A673 (cell line): ENCODE measurements at places on chromosomes 3 and 15. TPM values are rescaled to one million over a fixed set of nuclear protein-coding genes. Genes with fewer than 3 reads are reported as not detected.

DNA sequence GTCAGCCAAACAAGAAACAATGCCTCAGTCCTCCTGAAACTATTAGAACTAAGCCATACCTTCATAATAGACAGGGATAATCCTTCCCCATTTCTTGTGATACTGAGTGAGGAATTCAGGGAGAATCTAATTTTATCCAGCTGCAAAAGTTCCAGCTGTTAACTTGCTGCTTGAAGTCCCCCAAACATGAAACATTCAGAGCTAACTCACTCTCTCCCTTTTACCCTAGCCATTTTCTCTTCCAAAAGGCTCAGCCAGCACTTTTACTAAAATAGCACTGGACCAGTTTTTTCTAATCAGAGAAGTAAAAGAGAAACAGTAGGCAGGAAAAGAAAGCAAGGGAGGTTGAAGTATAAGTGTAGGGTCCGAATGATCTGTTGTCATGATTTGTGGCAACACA is 268.1 kb downstream of the TAFA4 start:
- H3K36me3 ChIP-seq: no peaks in the 10 kb centered on the region
- no peak overlapping the region for H3K27ac ChIP-seq
- no peaks in the 10 kb centered on the region for H3K4me1 ChIP-seq
- DNase-seq: no peak
- no peaks in the 10 kb centered on the region for H3K27me3 ChIP-seq

DNA sequence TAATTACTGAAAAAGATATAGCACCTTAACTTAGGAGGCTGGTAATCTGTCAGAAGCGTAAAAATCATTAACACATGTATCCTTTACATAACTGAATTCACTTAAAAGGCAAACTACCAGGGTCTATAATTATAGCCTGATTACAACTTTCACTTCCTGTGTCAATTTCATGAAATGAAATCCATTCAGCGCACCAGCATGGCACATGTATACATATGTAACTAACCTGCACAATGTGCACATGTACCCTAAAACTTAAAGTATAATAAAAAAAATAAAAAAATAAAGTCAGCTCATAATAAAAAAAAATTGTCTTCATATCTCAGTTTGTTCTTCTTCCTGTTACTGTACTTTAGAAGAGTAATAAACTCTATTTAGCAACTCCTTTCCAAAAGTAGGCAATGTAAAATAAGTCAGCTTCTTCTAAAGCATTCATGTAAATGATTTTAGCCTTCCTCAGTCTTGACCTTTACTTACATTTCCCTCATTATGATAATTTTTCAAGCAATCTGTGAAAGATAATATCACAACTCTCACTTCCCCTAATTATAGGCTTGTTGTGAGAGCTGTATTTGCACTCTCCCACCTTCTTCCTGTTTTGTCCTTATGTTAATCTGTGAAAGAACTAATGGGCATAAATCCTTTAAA is 50.1 kb downstream of the KBTBD8 start:
- DNase-seq: peak; percentile 5
- H3K4me3 ChIP-seq: no peak overlapping the region
- no peaks in the 10 kb centered on the region for H3K27me3 ChIP-seq
- no peak overlapping the region for H3K27ac ChIP-seq
- H3K36me3 ChIP-seq: no peaks in the 10 kb centered on the region

- H3K27me3 ChIP-seq: no peaks in the 10 kb centered on the region
- H3K4me1 ChIP-seq: no peaks in the 10 kb centered on the region
Measured at GRCh38 chr15:41096178-41096577, 19.9 kb downstream of the INO80 start.

DNA sequence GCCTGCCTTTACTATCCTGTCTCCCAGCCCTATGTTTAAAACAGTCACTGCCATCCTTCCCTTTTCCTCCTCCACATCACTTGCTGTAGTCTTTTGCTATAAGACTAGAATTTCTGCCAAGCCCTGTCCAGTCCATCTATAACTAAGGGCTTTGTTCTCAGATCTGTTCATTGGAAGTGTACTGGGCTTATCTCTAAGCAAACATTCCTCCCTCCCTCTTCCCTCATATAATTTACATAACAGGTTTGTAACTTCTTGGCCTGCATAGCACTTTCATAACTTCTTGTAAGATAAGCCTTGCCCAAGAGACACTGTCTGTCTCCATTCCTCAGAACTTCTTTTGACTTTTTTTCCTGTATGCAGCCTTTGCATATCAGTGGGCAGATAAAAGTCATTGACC is 16.7 kb downstream of the TPRG1 start:
- H3K36me3 ChIP-seq: no peaks in the 10 kb centered on the region
- no peaks in the 10 kb centered on the region for H3K4me1 ChIP-seq
- no peak overlapping the region for H3K27ac ChIP-seq

DNA sequence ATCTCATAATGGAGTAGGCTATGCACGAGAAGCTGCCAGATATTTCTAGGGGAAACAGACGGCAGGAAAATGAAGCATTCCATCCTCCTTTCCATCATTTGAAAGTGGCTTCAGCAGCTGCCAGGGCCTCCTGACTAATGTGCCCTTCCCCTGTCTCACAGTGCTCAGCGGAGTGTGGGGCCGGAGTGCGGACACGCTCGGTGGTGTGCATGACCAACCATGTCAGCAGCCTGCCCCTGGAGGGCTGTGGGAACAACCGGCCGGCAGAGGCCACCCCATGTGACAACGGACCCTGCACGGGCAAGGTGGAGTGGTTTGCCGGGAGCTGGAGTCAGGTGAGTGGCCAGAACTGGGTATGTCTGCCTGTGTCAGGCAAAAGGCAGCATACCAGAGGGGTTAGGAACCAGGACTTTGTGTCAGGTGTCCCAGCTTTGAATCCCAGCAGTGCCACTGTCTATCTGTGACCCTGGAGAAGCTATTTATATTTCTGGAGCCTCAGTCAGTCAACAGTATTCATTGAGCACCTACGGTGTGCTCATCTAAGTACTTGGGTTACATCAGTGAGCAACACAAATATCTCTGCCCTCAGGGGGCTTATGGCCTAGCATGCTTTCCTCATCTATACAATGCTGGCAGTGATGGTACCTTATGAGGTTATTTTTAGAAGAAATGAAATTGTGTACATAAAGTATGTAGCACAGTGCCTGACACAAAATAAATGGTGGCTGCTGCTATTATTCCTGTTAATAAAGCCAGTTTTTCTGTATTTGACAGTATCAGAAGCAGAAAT is 52.4 kb upstream of the NR2E3 start:
- no peaks in the 10 kb centered on the region for H3K27me3 ChIP-seq
- H3K4me3 ChIP-seq: no peak overlapping the region
- no peaks in the 10 kb centered on the region for H3K4me1 ChIP-seq
- no peaks in the 10 kb centered on the region for H3K36me3 ChIP-seq
- DNase-seq: no peak

- H3K27me3 ChIP-seq: no peaks in the 10 kb centered on the region
- H3K4me3 ChIP-seq: no peak overlapping the region
- peak; percentile 75 for DNase-seq
Measured at GRCh38 chr15:82139823-82140268, 94.0 kb upstream of the MEX3B start.

DNA sequence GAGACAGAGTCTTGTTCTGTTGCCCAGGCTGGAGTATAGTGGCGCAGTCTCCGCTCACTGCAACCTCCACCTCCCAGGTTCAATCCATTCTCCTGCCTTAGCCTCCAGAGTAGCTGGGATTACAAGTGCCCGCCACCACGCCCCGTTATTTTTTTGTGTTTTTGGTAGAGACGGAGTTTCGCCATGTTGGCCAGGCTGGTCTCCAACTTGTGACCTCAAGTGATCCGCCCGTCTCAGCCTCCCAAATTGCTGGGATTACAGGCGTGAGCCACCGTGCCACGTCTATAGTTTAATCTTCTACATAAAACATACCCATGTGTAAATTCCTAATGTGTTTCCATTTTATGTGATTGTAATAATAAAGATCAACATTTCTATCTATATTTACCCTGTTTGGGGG is 1.7 kb downstream of the GALK2 start:
- no peaks in the 10 kb centered on the region for H3K36me3 ChIP-seq
- no peak for DNase-seq
- peaks cover 6% of the 10 kb centered on the region for H3K4me1 ChIP-seq
- no peak overlapping the region for H3K27ac ChIP-seq

DNA sequence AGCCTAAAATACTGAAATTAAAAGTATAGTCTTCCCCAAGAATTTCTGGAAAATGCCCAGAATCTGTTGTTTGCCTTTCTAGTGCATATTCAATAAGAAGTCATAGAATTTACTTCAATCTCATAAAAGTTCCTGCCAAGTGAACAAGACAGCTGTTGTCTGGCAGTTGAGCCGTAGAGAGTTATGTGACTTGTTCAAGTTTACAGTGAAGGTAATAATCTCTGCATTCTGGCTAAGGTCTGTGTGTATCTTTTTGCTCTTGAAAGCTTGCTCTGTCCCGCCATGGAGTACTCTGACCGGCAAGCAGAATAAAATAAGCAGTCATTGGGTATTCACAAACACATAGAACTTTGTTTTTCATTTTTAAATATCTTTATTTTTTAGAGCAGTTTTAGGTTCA is 77.8 kb downstream of the GHSR start:
- DNase-seq: no peak
- H3K27ac ChIP-seq: no peak overlapping the region
- peaks cover 6% of the 10 kb centered on the region for H3K4me1 ChIP-seq
- no peak overlapping the region for H3K4me3 ChIP-seq
- no peaks in the 10 kb centered on the region for H3K27me3 ChIP-seq

DNA sequence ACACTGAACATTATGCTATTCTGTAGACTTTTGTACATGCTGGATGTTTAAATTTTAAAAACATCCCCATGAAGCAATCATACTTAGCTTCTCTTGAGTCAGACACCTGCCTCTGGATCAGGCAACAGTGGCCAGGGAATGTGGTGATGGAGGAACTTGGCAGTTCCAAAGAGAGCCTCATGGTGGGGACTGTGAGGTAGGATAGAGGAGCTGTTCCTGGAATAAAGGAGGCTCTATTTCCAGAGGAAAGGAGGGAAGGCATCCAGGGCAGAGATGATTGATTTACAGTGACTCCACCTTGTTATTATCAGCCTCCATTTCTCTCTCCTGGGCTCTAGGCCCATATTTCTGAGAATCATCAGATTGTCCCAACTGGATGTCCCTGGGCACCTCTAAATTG is 35.0 kb upstream of the ABHD17C start:
- no peak overlapping the region for H3K4me3 ChIP-seq
- H3K36me3 ChIP-seq: no peaks in the 10 kb centered on the region
- peak; percentile 3 for DNase-seq
- no peak overlapping the region for H3K27ac ChIP-seq
- H3K4me1 ChIP-seq: no peaks in the 10 kb centered on the region

- no peak overlapping the region for H3K27ac ChIP-seq
- no peaks in the 10 kb centered on the region for H3K4me1 ChIP-seq
- no peaks in the 10 kb centered on the region for H3K36me3 ChIP-seq
- H3K27me3 ChIP-seq: no peaks in the 10 kb centered on the region
Measured at GRCh38 chr3:183688874-183689273, 8.7 kb upstream of the YEATS2 start.

DNA sequence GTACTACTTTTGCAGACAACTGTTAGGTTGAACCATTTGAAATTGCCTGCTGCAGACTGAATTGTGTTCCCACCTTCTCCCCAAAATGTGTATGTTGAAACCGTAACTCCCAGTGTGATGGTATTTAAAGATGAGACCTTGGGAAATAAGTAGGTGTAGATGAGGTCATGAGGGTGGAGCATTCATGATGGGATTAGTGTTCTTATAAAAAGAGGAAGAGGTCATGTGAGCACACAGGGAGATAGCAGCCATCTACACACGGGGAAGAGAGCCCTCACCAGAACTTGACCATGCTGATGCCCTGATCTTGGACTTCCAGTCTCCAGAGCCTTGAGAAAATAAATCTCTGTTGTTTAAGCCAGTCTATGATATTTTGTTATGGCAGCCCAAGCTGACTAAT is 17.4 kb upstream of the FHIT start:
- no peaks in the 10 kb centered on the region for H3K27me3 ChIP-seq
- no peaks in the 10 kb centered on the region for H3K36me3 ChIP-seq
- H3K27ac ChIP-seq: no peak overlapping the region
- no peak overlapping the region for H3K4me3 ChIP-seq

- H3K27ac ChIP-seq: no peak overlapping the region
- DNase-seq: no peak
- H3K36me3 ChIP-seq: no peaks in the 10 kb centered on the region
- no peak overlapping the region for H3K4me3 ChIP-seq
- H3K27me3 ChIP-seq: no peaks in the 10 kb centered on the region
Measured at GRCh38 chr15:75644376-75644775, 3.3 kb upstream of the SNX33 start.

EHHADH gene
- 3.9 TPM in 2 replicates for total RNA-seq

UROC1 gene
- total RNA-seq: not detected in 2 replicates

MYL3 gene
- total RNA-seq: not detected in 2 replicates
